NCI-H446 treated with DMSO at 0.1 percent for 48 hours (cell line): ENCODE measurements at places on chromosomes 5 and 9.

DNA sequence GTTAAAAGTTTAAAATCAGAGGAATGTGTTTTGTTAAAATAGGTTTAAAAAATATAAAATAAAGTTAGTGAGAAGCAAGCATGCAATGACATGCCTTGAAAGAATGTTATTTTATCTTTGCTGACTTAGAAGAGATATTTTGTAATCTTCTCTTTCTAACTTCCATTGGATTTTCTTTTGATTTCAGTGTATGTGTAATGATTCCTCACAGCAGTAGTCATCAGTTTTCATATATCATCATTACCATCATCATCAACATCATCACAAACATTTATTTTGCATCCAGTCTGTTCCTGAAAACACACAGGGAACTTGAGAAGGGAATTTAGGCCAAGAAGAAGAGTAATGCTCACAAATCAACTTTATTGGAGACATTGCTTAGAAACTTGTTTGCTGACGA is 699.6 kb downstream of the TAF11L14 start:
- no peak for DNase-seq

DNA sequence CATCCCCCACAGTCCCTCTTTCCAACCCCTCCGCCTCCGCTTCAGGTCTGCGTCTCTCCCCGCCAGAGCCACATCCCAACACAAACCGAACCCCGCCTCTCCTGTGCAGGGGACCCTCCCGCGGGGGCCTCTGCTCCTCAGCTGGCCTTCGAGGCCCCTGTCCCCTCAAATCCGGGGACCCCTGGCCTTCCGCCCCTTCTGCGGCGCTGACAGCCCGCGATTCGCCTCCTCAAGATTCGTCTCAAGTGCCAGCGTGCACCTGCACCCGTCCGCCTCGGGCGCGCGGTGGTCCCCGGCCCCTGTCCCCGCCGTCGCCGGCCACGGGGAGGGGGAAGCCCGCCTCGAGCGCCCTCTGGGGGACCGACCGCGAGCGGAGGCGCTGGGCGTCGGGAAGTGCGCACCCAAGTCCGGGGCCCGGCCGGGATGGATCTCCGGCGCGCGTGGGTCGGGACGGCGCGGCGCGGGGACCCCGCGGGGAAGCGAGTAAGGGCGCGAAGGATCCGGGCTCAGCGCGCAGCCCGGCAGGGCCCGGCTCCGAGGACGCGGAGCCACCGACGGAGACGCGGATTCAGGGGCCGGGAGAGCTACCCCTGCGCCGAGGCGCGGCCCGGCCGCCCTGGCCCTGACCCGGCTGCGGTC is 623 bp downstream of the FLT4 start:
- no peak for DNase-seq

DNA sequence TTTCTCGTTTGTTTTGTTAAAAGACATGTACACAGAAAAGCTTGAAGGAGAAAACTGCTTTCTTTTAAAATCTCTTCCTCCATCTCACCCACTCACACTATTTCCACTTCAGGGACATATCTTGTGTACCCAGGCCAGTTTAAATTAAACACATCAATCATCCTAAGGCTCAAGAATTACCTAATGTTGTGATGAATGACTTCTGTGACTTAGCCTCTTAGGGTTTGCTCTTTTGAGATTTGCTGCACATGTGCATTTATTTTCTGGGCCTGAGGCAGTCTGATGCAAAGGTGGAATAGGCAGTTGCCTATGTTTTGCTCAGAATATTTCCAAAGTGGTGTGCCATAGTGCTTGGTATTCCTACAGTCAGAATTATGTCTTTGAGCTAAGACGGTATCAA is 439.9 kb upstream of the CHD1 start:
- DNase-seq: no peak

DNA sequence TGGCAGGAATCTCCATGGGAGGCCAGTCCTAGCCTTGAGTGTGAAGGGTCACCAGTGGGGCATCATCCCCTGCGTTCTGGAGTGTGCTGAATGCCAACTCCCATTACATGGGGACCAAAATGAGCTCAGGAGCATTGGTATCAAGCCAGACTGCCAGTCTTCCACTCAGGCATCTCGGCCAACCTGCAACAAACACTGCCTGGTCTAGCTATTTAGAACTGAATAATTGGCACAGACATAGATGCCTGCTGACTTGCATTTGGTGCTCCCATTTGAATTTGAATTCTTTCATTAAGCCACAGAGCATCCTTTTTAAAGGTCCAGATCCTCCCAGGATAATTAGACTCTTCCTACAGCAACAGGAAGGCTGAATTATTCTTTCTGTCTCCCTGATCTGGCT is 116.6 kb upstream of the ABCA1 start:
- peak; percentile 57 for DNase-seq

DNA sequence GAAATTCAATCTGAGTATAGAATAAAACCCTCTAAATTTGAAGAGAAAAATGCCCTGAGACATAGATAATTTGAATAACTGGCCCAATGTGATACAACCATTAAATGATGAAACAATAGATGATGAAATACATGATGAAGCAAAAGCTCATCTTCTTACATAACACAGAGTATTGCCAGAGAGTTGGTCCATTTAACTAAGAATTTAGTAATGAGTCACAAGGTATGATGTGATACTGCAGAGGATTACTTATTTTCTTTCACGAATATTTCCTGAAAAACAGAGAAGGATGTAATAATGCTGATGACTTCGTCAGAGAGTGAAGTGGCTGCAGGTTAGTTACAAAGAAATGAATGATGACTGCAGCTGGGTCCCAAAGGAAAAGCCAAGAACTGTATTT is 379.3 kb downstream of the CDH12 start:
- no peak for DNase-seq

- no peak for DNase-seq
These were observed 24.8 kb downstream of the HSPB3 start for GRCh38 chr5:54480296-54480695.

DNA sequence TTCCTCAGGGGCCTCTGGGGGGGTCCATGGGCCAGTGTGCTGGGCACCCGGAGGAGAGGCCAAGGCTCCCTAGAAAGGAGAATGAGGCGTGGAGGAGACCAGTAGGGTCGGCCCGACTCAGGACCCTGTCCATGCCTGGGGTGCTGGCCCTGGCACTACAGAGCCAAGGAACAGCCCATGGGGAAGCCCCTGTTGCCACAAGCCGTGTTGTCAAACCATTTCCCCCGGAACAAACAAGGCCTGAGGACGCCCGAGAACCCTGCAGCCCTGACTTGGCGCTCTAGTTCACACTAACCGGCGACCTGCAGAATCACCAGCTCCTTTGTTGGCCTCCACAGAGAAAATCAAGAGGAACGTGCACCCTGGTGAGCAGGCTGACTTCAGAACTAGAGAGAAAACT is 41.6 kb upstream of the SLC12A7 start:
- no peak for DNase-seq

- no peak for DNase-seq
These were observed 35.8 kb downstream of the GSN start for GRCh38 chr9:121303456-121304451.

- no peak for DNase-seq
These were observed 8.1 kb downstream of the PPIP5K2 start for GRCh38 chr5:103128202-103128601.

DNA sequence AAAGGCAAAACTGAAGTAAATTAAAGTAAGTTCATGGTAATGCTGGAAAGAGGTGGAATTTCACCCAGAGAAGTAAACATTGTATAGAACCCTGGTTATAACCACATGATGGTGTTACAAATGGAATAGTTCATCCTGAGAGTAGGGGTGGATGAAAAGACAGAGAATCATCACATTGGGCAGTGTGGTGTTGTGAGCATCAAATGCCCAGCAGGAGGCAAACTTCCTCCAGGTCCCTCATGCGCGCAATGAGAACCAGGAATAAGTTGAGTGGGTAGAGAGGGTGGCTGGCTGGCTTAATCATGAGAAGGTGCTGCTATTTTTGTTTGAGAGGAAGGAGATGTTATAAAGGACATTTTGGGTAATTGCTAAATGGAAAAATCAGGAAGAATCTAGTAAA is 163.3 kb upstream of the HMHB1 start:
- no peak for DNase-seq
